ENCODE measurements at places on chromosomes 5 and 9. TPM values are rescaled to one million over a fixed set of nuclear protein-coding genes. Genes with fewer than 3 reads are reported as not detected.
A peak's percentile ranks its signal among the peaks of the same experiment; 100 is the strongest.

- no peak for DNase-seq
Observed at GRCh38 chr5:103582364-103582763, 19.8 kb upstream of the NUDT12 start.

TLX3 gene
- total RNA-seq: not detected

GRCh38 chr9:125525921-125526631 is 180.9 kb downstream of the MAPKAP1 start:
- DNase-seq: no peak

DNA sequence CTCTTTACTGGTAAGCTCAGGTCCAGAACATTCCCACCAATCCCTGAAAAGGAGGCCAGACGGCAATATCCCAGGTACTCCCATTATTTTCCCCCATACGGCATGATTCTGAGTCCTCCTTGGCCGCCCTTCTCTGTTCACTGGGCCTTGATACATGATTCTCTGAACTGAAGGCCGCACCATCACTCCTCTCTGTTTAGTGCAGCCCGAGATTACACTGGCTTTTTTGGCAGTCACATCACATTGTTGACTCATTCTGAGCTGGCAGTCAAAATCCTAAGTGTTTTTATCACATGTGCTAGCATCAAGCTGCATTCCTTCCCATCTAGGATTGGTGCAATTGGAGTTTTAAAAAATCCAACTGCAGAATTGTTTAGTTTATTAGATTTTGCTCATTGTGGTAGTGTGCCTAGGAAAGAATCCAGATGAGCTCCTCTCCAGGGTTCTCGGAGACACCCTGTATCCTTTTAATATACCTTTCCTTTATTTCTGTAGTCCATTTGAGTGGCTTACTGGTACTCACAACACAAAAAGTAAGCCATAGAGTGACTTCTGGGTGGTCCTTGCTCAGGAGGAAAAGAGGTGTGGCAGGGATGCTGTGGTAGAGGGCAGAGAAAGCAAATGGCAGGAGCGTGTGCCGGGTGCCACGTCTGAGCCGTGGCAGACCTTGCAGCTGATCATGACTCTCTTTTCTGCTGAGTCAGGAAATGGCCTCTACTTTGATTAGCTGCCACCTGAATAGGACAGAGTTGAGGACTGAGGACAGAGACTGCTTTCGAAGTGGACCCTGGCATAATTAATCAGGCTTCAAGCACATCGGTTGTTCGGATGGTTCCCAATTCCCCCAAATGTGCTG is 121.1 kb upstream of the IL12B start:
- no peak for DNase-seq

- no peak for DNase-seq
Observed at GRCh38 chr5:127439644-127440043, 77.8 kb upstream of the PRRC1 start.

- DNase-seq: no peak
Observed at GRCh38 chr5:96037128-96037527, 75.5 kb upstream of the ELL2 start.

- peak; percentile 8 for DNase-seq
Observed at GRCh38 chr5:127959152-127959764, 124.3 kb upstream of the SLC12A2 start.

NKD2 gene
- total RNA-seq: not detected

GRCh38 chr9:98811051-98811650 is 3.7 kb downstream of the GALNT12 start:
- no peak for DNase-seq

CTNND2 gene
- total RNA-seq: not detected

DNA sequence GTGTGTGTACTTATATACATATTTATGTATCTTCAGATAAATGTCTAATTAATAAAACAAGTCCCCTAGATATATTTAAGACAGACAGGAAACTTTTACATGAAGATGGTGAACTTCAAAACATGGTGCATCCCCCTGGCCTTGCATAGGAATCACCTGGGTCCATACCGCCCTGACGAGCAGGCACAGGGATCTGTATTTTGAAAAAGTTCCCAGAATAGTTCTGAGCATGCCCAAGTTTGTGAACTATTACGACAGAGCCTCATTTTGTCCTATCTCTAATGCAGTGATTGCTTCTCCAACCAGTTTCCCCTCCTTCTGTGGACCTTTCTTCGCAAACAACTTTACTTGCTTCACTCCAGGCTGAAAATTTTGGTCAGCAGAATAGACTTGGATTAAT is 98.1 kb downstream of the APBA1 start:
- DNase-seq: no peak

DNA sequence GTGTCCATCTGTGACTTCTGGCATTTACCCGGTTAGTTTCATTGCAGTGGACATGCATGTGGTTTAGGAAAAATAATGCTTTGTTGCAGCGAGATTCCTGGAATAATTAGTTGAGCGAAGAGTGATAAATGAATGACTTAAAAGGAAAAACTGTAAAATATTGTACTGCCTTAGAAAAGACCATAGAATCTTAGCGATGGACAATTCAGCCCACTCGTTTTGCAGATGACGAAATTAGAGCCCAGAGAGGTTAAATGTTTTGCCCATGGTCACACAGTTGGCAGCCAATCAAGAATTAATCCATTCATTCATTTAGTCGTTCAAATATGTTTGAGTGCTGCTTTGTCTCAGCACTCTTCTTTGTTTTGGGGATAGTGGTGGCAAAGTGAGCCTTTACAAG is 107.9 kb downstream of the ARHGAP26 start:
- DNase-seq: no peak

HINT2 gene
- total RNA-seq: 23.1 TPM

DNA sequence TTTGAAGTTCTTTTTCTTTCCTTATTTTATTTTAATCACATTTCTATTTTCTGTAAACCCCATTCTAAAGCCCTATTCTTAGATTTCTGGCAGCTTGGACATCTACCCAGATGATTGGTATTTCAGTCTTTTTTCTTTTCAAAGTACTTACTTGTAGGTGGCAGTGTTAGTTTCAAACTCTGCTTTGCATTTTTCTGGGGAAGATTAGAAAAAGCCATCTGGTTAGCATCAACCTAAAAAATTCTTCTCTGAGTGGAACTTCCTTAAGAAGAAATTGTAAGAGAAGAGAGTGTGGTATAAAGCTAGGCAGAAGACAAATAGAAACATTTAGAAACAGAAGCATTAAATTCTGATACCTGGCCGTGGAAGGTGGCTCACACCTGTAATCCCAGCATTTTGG is 17.2 kb upstream of the TENT2 start:
- DNase-seq: no peak

GRCh38 chr5:170760113-170760512 is 23.4 kb upstream of the GABRP start:
- no peak for DNase-seq

FBN2 gene
- 0.58 TPM for total RNA-seq

IDNK gene
- 10.9 TPM for total RNA-seq

SCGB3A1 gene
- total RNA-seq: 24.3 TPM

DNA sequence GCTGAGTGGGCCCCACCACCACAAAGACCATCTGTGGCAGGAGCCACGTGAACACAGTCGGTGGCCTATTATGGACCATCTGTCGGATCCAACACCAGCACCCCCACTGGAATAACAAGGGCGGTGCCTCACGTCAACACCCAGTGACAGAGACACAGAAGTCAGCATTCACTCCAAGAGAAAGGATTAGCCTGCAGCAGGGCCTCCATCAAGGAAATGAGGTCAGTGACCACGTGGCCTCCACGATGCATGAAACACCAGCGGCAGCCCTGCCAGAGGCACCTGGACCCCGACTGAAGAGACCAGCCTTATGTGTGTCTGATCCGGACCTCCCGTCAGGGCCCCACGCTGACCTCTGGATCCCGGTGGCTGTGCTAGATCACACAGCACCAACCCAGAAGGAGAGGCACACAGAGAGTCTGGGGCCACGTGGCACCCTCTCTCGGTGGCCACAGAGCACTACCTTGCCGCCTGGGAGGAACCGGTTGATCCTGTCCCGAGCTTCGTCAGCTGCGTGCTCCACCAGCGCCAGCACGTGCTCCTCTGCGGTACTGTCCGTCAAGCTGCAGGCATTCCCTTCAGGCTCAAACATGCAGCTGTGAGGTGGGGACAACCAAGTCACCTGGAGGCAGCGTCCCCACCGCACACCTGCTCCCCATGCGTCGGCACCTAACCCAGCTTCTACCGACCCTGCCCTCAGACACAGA is 9.0 kb downstream of the BRD9 start:
- DNase-seq: no peak

DNA sequence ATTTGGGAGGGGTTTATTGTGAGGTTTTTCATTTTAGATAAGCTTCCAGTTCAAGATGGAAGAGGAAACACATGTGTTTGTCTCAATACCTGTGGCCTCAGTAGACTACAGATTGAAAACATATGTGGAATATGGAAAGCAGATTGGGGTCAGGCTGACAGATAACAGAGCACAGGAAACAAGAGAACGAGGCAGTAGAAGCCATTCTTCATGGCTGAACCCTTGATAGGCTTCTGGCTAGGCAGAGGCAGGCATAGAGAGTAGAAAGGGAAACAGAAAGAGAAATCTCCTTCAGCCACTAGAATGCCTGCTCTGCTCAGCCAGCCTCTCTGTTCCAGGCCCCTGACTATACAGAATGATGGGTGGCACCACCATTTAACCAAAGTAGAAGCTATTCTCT is 152.5 kb downstream of the MUSK start:
- DNase-seq: no peak

DNA sequence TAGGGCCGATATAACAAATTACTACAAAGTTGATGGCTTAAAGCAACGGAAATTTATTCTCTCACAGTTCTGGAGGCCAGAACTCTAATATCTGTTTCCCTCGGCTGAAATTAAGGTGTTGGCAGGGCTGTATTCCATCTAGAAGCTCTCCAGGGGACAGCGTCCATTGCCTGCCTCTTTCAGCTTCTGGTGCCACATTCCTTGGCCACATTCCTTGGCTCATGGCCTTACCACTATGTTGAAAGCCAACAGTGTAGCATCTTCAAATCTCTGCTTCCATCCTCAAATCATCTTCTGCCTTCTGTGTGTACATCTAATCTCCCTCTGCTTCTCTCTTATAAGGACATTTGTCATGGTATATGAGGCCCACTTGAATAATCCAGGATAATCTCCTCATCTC is 17.2 kb downstream of the FGF10 start:
- no peak for DNase-seq

DNA sequence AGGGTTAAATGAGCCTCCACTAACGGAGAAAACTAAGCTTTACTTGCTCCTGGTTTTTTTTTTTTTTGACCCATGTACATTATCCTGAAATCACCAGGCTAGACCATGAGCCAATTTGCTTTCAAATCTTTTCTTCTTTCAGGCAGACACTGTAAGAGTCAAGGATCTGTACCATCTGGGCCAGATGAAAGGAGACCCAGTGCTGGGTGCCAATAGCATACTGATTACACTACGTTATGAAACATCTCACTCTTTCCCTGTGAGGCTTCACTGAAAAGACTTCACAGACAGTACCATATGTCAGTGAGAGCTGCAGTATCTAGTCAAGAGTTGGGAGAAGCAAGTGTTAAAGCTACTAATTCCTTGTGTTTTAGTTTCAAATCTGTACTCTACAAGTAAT is 161.2 kb upstream of the PTPRD start:
- DNase-seq: no peak

STPG3 gene
- not detected for total RNA-seq

DNA sequence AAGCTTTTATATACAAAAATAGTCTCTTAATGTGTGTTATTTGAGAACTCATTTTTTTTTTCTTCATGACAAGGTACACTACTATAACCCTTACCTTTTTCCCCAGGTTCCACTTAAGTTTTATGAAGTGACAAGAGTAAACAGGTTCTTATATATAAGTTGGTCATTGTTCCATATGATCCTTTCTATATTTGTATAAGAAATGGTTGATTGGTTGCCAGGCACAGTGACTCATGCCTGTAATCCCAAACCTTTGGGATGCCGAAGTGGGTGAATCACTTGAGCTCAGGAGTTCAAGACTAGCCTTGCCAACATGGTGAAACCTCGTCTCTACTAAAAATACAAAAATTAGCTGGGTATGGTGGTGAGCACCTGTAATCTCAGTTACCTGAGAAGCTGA is 108.3 kb downstream of the PCSK1 start:
- DNase-seq: no peak
